ENCODE measurements at places on chromosomes 6 and 20.
A peak's percentile ranks its signal among the peaks of the same experiment; 100 is the strongest.

- no peak for DNase-seq
Observed at GRCh38 chr20:24314053-24314452, 155.4 kb upstream of the SYNDIG1 start.

DNA sequence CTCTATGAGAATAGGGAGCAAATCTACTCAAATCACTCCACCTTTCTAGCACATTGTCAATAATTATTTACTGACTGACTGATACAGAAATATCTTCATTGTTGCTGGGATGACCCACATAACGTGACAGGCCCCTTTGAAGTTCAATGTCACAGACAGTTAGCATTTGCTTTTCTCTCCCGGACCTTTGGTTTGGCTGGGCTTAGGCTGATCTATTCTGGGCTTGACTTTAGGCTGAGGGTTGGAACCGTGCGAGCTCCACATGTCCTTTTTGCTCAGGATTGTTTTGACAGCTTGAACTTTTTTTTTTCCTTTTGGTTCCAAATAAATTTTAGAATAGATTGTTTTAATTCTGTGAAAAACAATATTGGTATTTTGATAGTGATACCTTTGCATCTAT lies 12.0 kb downstream of the ULBP3 start:
- no peak for DNase-seq

DNA sequence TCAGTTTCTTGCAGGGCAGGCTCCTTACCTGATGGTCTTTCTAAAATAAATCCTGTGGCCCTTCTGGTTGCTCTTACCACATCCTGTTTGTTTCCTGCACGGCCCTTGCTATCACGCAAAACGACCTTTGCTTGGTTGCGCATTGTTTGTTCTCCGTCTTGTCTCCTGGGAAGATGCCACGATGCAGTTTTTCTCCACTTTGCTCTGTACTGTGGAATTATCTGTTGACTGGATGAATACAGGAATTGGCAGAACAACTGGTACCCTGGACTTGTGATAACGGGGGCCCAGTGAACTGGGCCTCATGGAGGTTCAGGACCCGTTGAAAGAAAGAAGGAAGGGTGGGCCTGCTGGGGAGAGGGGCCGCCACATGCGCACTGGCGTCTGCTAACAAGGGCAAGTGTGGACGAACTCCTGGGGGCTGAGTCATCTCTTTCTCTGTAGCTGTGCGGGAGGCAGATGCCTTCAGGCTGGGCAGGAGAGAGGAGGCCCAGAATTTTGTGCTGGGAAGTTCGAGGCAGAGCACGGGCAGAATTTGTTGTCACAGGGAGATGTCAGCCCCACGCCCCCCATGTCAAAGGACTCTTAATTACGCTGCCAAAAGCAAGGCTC lies 139.9 kb downstream of the BMP7 start:
- no peak for DNase-seq

- no peak for DNase-seq
Observed at GRCh38 chr6:18598551-18599264, 211.6 kb downstream of the RNF144B start.

DNA sequence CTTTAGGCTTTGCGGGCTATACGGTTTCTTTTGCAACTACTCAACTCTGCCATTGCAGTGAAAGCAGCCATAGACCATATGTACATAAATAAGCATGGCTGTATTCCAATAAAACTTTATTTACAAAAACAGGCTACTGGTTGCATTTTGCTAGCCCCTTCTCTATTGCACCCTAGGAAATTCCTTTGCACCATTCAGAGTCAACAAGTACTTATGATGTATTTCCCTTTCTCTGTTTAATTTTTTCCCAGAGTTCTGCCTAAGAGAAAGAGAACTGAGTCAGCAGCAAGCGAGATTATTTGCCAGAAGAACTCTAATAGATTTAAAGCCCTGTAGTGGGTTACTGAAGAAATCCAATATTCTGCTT lies 33.8 kb downstream of the ADGRF1 start:
- DNase-seq = no peak

DNA sequence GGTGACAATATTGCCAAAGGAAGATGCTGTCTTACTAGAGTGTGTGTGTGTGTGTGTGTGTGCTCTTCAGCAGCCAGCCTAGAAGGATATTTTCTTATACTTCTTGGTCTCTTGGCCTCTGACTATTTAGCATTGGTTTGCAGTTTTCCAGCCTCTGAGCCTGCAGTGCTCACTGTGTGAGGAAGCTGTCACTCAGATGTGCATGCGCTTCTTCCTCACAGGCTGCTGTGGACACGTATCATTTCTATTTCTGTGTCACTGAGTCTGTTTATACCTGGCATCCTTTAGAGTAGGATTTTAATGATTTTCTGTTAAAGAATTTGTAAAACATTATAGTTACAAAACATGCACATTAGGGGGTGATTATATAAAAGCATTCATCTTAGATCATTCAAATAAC lies 83.3 kb downstream of the ALDH8A1 start:
- DNase-seq = no peak

GRCh38 chr20:43515628-43516027 lies 8.1 kb downstream of the L3MBTL1 start:
- no peak for DNase-seq

DNA sequence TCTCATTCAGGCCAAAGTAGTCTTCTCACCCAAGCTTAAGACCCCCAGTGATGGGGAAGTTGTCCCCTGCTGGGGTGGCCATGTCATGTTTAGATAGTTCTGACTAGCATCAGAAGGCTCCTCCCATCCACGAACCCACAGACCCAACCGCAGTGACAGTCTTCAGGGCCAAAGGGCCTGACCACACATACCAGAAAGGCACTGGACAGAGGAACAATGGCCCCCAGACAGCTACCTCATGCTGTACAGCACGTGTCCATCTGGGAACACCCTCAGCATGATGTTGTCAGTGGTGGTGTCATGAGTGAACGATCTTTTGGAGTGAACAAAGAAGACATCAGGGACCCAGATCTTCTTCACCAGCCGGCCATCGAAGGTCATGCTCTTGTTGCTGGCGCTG lies 46.3 kb downstream of the GABRR2 start:
- no peak for DNase-seq

DNA sequence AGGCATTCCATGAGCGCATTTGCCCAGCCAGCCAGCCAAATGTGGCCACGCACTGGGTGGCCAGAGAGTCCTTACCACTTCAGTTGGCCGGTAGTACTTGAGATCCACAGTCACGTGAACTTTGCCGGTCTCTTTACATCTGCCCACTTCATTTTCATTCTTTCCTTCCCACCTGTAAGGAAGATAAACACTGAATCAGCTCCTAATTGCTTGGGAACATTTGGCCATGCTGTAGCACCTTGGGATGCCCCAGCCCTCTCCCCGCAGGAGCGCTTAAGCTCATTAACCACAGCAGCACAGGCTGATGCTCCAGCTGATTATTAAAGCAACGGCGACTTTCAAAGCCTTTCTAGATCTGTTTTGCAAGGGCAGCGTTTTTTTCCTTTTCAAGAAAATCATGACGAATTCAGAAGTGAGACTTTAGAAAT lies 116.6 kb downstream of the FOXC1 start:
- DNase-seq = no peak

DNA sequence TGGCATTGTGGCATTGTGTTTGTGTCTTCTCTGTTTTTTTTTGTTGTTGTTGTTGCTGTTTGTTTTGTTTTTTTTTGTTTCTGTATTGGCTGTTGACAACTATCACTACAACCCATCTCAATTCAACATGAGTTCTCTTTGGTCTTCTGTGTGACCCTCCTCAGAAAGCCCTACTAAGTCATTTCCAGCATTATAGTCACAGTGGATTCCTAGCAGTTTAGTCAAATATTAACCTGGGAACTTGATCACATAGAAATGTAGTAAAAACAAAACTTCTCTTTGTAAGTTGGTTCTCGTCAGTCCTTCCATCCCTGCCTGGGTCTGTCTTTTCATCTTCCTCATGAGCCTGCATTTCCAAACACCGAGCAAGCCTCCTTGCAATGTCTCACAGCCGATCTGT lies 16.8 kb downstream of the SLC17A2 start:
- DNase-seq = no peak

GRCh38 chr20:10648651-10649050 lies 25.1 kb downstream of the JAG1 start:
- DNase-seq = no peak

DNA sequence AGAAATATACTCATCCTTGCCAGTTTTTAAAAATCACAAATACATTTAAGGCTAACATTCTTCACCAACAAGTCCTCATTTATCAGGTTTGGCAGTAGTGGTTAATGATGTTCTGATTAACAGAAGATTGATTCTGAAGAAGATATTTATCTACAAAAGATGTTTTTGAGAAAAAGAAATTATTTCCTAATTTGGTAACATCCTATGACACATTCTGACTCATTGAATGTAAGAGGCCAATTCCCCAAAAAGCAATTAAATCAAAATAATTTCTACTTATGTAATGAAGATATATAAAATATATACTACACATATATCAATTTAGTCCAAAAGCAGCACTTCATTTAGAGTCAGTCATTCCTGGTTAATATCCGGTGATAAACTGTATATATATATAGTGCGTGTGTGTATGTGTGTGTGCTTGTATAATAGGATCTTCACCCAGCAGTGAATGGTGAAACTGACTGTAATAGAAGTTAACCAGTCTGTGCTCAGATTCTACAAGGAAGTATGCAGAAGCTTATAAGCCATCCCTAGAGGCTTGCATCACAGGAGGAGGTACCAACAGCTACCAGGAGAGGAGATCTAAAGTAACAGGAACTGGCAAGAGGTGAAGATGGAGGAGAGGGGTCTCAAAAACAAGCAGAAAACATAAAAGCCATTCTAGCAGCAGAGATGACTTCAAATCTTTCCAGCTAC lies 82.9 kb upstream of the MARCKS start:
- DNase-seq = peak; percentile 38

DNA sequence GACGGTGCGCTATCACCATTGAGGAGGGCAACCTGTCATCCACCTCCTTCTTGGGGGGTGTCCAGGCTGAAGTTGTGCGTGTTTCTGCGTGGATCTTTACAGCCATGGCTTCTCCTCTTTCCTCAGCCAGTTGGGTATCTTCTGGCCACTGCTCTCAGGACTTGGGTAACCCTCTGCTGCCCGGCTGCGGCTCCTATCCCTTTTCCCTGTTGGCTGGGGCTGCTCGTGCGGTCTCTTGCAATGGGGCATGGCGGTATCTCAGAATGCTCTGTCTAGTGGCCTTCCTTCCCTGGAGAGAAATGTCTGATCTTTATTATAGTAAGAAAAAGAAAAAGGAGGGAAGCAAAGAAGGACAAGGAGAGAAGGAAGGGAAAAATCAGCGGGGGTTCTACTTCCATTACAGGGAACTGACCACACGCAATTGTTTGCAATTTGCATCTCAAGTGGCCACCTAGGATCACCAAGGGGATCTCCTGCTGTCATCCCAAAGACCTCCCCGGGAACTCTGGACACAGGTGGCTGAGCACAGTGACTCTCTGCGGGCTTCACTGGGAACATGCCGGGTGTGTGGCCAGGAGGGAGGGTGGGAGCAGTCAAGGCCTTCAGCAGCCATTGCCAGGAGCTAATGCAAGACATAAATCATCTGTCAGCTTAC lies 60.8 kb downstream of the NPEPL1 start:
- no peak for DNase-seq

DNA sequence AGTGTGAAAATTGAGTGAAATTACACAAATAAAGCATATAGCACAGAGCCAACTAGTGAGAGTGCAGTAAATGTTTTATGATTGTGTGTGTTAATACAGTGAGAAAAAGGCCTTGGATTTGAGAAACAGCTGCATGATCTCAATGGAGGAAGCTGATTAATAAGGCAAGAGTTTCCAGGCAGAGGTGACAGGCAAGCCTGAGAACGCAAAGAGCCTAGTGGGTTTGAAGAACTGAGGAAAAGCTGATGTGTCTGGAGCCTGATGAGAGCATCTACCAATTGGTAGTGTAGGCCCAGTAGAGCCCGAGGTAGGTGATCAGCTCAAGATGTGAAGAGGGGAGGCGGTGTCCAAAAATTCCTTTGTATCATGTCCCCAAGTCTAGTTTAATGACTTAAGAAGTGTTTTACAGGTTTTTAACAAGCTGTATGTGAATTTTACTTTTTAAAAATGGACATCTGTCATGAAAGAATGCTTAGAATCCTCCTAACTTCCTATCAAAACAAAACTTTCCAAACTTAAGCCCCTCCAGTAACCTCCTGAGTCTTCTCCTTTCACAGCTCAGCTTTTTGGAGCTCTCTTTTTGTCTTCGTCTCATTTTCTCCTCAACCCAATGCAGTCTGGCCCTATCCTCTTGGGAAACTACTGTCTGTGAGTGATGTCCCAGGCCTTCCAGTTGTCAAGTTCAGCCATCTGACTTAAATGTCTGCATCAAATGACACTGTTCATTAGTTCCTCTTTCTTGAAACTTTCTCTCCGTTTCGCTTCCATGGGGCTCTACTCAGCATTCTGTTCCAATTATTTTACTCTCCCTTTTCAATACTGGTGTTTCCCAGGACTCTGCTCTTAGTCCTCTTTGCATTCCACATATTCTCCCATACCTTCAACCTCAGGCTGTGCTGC lies 1.2 kb downstream of the CDC40 start:
- peak; percentile 13 for DNase-seq

DNA sequence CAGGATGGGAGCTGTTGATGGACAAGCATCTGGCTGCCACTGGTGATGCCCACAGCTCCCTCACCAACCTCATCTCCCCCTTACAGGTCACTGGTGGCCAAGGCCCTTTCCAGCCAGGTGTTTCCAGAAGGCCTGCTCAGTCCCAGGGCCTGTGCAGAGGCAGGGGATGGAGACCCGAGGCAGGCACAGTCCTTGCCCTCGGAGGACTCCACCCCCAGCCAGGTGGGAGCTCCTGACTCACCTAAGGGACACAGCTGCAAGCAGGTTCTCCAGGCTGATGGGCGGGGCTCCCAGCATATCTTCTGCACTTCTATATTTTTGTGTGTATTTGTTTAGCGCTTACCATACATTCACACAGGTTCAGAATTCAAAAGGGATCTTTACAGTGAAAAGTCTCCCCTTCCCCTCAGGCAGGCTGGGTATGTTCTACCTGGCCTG lies 17.4 kb downstream of the PRPH2 start:
- DNase-seq = no peak

GRCh38 chr20:36273414-36274180 lies 32.5 kb upstream of the DLGAP4 start:
- DNase-seq = no peak

- no peak for DNase-seq
Observed at GRCh38 chr6:129614464-129614863, 95.5 kb downstream of the ARHGAP18 start.

GRCh38 chr20:51884561-51884960 lies 82.2 kb upstream of the SALL4 start:
- no peak for DNase-seq

DNA sequence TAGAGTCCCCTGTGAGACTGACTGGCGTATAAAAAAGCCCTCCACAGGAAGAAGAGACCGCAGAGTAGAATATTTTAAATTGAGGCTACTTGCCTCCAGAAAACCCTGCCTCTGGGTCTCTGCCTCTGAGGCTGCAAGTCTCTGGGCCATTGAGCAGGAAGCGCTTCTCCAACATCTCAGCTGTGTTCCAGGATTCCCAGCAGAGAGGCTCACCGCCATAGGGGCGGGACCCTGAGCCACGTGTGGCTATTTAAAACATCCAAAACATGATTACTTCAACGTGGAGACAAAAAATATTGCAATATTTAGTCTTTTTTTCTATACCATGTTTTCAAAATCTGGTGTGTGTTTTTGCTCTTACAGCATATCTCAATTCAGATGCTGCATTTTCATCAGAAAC lies 59.4 kb downstream of the GNAS-AS1 start:
- no peak for DNase-seq

GRCh38 chr20:43452404-43453126 lies 5.1 kb upstream of the SRSF6 start:
- no peak for DNase-seq

All from HL-60 (cell line).